Cardiac muscle cell (in vitro differentiated cells and primary cell): ENCODE measurements at places on chromosomes 1 and 21.

- DNase-seq, result no peak
Measured at GRCh38 chr21:42059721-42060120, 11.4 kb upstream of the UMODL1 start.

- DNase-seq, result peak; percentile 96
Measured at GRCh38 chr1:28160782-28161266, 15.7 kb downstream of the PTAFR start.

- DNase-seq, result no peak
Measured at GRCh38 chr1:214116258-214116657, 128.5 kb downstream of the PROX1 start.

GRCh38 chr1:167003711-167004110, 14.6 kb downstream of the MAEL start:
- no peak for DNase-seq

- peak; percentile 82 for DNase-seq
Measured at GRCh38 chr1:198892065-198892464, 253.2 kb downstream of the PTPRC start.
